ENCODE measurements at places on chromosomes 6 and 20. TPM values are rescaled to one million over a fixed set of nuclear protein-coding genes. Genes with fewer than 3 reads are reported as not detected.
A peak's percentile ranks its signal among the peaks of the same experiment; 100 is the strongest.

DNA sequence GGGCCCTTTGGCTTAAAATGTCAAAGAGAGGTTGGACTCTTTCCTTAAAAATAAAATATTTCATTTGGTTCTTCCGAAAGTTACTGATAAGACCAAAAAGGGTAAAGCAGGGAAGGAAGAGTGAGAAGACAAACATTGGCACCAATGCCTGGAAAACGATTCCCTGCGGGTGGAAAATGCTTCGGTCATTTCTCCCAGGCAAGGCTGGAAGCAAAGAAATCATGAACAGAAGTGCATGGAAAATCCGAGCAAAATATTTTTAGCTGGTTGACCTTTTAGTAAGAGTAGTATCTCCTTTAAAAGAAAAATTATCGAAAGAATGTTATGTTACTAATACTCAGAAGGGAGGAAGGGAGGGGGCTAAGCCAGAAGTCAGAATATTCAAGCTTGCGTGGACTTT, 62.7 kb downstream of the TMEM170B start:
- no peak for DNase-seq

DNA sequence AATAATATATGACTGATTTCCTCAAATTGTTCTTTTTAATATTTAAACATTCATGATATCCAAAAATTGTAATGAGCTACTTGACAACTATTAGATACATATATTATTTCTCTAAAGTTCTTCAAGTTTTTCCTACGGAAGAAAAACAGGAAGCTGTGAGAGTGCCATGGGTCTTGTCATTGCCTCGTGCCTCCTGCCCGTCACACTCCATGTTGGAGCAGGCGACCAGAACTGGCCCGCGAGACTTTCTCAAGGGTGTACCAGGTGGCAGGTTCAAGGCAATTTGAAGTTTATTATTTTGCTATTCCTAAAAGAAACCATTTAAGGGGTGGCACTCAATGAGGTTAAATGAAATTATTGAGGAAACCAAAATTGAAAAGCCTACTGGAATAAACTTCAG, 337.2 kb downstream of the HACE1 start:
- no peak for DNase-seq

DNA sequence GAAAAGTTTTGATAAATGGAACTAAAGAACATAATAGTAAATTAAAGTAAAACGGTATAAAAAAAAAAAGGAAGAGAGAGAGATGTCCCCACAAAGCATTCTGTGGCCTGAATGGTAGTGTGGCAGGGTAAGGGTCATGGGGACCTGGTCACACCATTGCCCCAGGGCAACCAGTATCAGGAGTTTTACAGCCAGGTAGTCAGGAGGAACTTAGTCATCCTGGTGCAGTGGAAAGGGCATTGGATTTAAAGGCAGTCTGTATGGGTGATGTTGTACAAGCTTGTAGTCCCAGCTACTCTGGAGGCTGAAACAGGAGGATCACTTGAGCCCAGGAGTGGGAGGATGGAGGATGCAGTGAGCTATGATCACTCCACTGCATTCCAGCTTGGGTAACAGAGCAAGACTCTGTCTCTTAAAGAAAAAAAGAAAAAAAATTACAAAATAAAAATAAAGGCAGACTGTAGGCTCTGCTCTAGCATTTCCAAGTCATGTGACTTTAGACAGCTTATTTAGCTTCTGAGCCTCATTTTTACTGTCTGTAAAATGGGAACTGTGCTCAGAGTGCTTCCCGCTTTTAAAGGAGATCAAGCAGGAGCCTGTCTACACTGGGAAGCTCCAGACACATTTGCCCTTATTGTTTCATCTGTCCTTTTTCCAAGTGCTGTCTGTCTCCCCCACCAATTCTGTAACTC, 112.8 kb upstream of the ARMC2 start:
- DNase-seq: no peak

DNA sequence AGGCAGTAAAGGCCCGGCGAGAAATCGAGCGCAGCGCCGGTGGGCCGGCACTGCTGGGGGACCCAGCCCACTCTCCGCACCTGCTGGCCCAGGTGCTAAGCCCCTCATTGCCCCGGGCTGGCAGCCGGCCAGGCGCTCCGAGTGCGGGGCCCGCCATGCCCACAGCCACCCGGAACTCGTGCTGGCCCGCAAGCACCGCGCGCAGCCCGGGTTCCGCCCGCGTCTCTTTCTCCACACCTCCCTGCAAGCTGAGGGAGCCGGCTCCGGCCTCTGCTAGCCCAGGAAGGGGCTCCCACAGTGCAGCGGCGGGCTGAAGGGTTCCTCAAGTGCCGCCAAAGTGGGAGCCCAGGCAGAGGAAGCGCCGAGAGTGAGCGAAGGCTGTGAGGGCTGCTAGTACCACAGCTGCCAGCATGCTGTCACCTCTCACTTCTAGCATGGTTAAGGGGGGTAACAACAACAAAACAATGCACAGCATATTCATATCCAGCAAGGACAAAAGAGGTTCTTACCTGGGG, 11.3 kb upstream of the GMPR start:
- DNase-seq: no peak

GRCh38 chr6:139839506-139840156, 465.2 kb upstream of the CITED2 start:
- DNase-seq: no peak

- DNase-seq: no peak
These were observed 207.1 kb downstream of the ARID1B start for GRCh38 chr6:156984178-156984738.

DNA sequence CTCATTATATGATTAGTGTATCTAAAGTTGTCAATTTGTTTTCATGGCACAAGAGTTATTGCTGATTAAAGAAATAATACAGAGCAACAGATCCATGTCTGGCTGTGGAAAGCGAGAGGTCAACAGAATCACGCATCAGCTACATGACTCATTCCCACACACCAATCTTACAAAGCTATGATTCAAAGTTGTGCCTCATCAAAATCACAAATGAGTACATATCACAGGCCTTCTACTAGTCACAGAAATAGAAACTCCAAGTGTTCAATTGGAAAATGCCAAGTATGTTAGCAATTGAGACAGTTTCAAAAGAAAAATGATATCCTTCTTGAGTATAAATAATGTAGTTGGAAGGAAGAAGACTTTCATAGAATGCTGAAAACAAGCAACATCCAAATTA, 57.8 kb upstream of the NKAIN2 start:
- DNase-seq: no peak

DNA sequence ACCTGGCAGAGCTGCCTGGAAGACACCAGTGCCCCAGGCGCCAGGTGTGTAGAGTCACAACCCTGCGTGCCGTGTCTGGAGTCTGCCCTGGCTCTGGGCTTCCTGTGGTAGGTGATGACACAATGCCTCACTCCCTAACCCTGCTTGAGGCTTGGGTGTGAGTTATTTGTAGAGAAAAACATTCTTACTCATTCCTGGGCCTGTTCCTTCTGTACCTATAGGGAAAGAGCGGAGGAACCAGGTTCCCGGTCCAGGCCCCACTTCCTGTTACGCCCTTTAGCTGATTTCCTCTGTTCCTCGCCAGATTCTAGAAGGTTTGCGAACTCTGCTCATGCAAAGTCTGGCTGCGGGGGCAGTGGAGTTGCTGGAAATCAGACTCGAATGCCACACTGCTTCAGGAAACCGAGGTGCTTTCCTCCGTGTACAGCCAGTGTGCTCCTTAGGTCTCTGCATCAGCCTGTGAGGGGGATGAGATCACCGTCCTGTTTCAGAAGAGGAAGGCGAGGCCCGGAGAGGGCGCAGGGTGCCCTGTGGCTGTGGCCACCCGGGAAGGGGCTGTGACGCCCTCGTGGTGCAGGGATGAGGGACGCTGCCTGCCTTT, 67.1 kb upstream of the DUSP22 start:
- DNase-seq: no peak

DNA sequence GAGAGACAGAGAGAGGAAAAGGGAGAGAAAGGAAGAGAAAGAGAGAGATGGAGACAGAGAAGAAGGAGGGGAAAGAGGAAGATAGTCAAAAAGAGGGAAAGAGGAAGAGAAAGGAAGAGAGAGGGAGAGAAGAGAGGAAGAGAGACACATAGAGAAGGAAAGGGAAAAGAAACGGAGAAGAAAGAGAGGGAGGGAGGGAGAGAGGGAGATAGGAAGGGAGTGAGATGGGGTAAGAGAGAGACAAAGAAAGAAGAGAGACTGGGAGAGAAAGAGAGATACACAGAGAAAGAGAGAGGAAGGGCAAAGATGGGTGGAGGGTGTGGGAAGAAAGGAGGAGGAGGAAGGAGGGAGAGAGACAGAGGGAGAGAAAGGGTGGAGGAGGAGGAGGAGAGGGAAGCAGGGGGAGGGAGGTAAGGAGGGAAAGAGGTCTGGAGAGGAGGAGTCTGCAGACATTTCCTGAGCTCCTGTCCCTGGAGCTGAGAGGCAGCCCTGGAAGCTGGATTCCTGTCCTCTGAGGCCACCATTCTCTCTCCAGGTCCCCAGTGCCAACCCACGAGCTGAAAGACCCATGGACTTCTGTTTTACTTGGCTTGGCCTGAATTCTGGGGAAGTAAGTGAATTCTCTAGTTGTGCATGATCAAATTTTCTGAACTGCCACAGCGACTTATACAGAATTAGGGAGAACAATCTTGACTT, 9.9 kb downstream of the FOXF2 start:
- no peak for DNase-seq

DNA sequence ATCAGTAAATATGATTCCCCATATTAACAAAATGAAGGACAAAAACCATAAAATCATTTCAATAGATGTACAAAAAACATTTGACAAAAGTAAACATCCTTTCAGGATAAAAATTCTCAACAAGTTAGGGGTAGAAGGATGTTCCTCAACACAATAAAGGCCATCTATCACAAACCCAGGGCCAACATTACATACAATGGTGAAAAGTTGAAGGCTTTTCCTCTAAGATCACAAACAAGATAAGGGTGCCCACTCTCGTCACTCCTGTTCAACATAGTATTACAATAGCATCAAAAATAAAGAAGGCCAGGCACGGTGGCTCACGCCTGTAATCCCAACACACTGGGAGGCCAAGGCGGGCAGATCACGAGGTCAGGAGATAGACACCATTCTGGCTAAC, 22.6 kb upstream of the ASF1A start:
- no peak for DNase-seq

GRCh38 chr20:32924781-32925180, 66.1 kb downstream of the EFCAB8 start:
- no peak for DNase-seq

GRCh38 chr6:110265273-110265672, 85.0 kb downstream of the CDC40 start:
- no peak for DNase-seq

GRCh38 chr20:62875419-62876361, 14.1 kb upstream of the TCFL5 start:
- DNase-seq: peak; percentile 40

DNA sequence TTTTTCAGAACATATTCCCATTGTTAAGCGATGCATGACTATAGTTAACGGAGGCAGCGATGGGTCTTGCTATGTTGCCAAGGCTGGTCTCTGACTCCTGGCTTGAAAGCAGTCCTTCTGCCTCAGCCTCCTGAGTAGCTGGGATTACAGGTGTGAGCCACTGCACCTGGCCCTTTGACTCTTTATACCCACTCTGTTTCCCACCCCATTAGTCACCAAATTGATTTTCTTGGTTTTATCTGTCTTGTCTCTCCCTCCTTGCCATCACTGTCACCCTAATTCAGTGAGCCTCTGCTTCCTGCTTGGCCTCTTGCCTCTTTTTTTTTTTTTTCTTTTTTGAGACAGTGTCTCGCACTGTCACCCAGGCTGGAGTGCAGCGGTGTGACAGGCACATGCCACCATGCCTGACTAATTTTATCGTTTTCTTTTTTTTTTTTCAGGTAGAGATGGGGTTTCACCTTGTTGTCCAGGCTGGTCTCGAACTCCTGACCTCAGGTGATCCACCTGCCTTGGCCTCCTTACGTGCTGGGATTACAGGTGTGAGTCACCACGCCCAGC, 31.3 kb downstream of the ZFAND3 start:
- DNase-seq: no peak

DNA sequence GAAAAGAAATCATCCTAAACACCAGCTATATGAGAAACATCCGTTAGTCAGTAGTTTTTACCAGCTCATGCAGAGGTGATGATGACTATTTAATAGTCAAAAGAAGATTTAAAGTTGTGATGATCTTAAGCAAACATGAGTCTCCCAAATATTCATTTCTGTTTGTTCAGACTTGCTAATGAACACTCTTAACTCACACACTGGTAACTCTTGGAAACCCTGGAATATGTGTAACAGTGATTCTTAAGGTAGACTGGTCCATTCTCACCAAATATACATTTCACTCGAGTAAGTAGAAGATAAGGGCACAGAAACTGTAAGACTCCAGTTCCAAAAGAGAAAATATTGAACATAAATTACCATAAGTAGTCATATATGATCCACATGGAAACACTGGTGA, 29.1 kb downstream of the RSPO3 start:
- DNase-seq: no peak

- DNase-seq: no peak
These were observed 36.7 kb upstream of the MYLIP start for GRCh38 chr6:16092140-16092539.

DNA sequence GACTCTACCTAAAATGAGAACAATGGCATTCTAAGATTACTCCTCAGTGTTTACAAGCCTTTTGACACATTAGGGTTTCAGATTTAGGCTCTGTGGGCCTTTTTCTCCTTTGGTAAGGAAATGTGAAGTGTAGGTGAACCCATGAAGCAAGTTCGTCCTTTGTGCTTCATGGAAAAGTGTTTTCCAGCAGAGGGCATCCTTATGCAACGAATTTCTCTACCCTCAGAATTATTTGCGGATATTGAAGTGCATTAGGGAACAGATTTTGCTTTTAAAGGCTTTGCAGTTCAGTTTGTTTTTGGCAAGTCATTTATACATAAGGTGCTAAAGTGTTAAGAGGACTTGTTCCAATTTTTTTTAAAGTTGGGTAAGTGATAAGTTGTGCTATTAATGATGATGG, 55.7 kb upstream of the FERMT1 start:
- DNase-seq: peak; percentile 70

- no peak for DNase-seq
These were observed 25.8 kb upstream of the RFPL4B start for GRCh38 chr6:112321322-112321721.

Gene TMEM14B
- 307 TPM for polyA plus RNA-seq

Gene DNMT3B
- 14.8 TPM for polyA plus RNA-seq

Gene SRSF12
- polyA plus RNA-seq: 7.0 TPM

Gene CLPSL1
- not detected for polyA plus RNA-seq

Gene SMIM28
- polyA plus RNA-seq: not detected

Gene ZNF341
- polyA plus RNA-seq: 3.1 TPM

Gene FNDC1
- polyA plus RNA-seq: not detected

Gene LY6G6D
- polyA plus RNA-seq: not detected

Gene HLA-DPB1
- 11.1 TPM for polyA plus RNA-seq

Gene SNAP91
- 29.0 TPM for polyA plus RNA-seq
